ENCODE measurements at places on chromosomes 7 and 10.
A peak's percentile ranks its signal among the peaks of the same experiment; 100 is the strongest.

GRCh38 chr7:17940951-17941431 is 697 bp upstream of the SNX13 start:
- DNase-seq, result peak; percentile 60

DNA sequence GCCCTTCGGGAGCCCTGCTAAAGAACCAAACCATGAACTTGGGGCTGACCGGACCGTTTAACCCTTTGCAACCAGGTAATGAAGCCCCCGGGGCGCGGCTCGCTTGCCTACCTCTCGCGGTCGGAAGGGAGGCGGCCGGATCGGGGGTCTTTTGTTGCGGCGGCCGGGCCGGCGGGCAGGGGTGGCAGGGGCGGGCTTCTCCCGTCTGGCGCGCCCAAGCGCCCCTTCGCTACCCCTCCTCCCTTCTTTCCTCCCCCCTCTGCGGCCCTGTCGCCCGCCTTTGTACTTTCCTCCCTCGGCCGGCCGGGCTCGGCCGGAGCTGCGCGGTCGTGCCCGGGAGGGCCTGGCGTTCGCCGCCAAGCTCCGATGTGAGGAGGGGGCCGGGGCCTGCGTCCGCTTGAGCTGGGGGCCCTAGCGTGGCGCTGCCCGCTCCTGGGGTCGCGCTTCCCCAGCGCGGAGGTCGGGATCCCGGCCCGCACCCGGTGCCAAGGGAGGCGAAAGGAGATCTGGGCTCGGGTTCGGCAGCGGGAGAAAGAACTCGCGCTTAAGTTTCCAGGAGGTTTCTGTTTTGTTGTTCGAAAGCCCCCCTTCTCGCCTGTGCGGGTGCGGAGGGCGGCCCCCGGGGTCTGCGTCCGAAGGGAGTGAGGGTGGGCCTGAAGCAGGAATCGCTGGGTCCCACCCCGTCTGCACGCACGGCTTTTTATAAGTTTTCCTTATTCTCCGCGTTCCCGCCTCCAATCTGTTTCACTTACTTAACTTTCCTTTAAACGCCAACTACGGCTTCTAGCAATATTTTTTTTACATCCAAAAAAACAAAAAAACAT is 436.8 kb upstream of the GALNT17 start:
- DNase-seq, result no peak

- no peak for DNase-seq
Measured at GRCh38 chr7:106260136-106260561, 24.6 kb downstream of the NAMPT start.

DNA sequence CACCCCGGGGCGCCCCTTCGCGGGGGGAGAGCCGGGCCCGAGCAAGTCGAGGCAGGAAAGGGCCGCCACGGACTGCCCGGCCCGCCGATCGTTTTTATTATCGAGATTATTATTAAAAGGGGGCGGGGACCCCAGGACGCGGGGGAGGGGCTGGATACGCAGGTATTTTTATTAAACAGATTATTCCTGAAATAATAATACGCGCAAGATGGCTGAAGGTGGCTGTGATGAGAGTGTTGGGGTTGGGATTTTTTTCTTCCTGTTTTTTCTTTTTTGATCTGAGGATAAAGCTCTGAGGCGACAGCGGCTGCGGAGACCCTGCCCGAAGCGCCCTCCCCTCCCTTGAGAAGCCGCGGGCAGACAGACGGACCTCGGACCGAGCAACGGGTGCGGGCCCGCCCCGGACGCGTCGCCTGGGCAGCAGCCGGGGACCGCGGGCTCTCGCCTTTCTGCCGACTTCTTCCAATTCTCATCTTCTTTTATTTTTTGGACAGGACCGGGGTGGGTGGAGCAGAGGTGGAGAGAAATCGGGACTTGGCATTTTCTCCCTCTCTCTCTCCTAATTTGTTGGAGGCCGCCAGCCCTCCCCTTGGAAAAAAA is 1.4 kb upstream of the TRIM8 start:
- DNase-seq, result peak; percentile 67

- DNase-seq, result no peak
Measured at GRCh38 chr10:35579116-35579515, 26.0 kb upstream of the GJD4 start.

- no peak for DNase-seq
Measured at GRCh38 chr7:122987463-122987862, 8.0 kb downstream of the TAS2R16 start.

DNA sequence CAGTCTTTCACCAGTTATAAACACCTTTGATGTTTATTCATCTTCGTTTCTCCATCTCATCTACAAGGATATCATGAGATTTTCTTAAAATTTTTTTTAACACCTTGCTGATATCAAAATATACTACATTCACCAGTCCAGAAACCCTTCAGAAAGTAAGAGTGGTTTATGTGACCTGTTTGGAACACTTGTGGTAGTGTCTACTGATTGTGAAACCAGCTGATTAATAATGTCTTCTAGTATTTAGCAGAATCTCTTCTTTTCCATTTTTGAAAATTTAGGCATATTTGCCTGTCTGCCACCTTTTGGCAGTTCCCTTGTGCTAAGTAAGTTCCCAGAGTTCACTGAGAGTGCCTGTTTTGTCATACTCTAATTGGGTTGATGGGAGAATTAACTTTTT is 18.5 kb downstream of the DLD start:
- no peak for DNase-seq

DNA sequence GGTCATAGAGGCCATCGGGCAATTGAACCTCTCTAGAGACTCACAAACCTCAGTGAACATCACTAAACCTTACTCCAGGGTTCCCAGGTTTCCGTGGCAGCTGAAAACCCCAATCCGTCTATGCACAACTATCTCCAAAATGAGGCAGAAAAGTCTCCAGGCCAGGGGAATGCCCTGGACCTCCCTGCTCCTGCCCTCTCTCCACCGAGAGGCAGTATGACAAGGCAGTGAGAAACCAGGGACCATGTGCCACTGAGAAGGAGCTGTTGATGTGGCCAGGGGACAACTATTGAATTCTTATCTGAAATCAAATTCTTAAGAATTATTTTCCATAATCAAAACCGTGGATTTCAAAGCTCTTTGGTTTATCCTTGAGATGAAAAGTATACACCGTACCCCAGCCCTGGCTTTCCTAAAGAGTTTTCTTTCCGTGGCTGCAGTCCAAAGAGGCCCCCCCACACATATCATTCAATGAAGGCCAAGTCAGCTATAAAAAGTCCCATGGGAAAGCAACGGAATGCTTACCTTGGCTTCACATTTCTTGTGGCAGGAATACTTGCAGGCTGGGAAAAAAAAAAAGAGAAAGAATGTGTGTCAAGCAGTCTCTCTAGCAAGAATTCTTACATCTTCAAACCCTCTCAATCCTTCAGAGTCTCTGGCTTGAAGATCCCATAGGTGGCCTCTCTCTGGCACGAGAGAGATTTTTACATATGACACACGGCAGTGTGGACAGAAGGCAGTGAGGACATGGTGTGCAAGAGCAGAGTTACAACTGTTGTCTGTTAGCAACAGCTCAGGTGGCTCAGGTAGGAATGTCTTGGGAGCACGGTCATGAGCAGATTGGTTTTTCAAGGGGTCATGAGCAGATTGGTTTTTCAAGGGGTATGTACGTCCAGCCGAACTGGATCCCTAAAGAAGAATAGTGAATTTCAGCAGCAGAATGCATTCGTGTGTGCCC is 75.2 kb downstream of the TNS3 start:
- DNase-seq, result no peak

Measured in midbrain (tissue), 1 donor.